ENCODE measurements at places on chromosomes 13 and 19. TPM values are rescaled to one million over a fixed set of nuclear protein-coding genes. Genes with fewer than 3 reads are reported as not detected.

The KLK15 gene
- not detected for polyA plus RNA-seq

The SLC5A5 gene
- polyA plus RNA-seq, result not detected

The MATK gene
- polyA plus RNA-seq, result 1.3 TPM

The PGLYRP1 gene
- 0.18 TPM for polyA plus RNA-seq

The ZNF578 gene
- polyA plus RNA-seq, result 2.0 TPM

- no peak for DNase-seq
Observed at GRCh38 chr19:12800466-12800770, 1.2 kb downstream of the PRDX2 start.

DNA sequence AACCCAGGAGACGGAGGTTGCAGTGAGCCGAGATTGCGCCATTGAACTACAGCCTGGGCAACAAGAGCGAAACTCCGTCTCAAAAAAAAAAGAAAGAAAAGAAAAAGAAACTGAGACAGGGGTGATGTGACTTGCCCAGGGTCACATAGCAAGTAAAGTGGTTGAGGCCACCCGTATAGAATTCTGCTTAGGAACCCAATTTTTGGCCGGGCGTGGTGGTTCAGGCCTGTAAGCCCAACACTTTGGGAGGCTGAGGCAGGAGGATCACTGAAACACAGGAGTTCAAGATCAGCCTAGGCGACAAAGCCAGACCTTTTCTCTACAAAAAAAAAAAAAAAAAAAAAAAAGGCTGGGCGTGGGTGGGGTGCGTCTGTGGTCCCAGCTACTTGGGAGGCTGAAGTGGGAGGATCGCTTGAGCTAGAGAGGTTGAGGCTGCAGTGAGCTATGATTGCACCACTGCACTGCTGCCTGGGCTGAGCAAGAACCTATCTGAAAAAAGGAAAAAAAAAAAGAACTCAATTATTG, 1.3 kb downstream of the SNRPA start:
- no peak for DNase-seq

DNA sequence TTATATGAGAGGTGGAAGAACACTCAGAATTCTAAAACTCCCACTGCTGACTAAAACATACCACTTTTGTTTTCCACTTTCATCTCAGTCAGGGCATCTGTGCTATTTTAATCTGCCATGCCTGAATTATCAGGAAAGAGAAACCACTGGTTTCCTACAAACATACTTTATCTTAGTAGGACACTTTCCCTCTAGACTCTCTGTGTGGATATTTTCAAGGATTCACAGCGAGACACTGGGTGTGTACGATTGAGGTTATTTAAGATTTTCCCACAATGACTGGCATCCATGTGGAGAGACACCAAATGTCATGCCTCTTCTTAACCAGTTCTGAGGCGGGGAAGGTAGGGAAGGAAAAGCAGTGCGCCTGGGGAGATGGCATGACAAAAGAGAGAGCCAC, 212.2 kb downstream of the ENOX1 start:
- no peak for DNase-seq

DNA sequence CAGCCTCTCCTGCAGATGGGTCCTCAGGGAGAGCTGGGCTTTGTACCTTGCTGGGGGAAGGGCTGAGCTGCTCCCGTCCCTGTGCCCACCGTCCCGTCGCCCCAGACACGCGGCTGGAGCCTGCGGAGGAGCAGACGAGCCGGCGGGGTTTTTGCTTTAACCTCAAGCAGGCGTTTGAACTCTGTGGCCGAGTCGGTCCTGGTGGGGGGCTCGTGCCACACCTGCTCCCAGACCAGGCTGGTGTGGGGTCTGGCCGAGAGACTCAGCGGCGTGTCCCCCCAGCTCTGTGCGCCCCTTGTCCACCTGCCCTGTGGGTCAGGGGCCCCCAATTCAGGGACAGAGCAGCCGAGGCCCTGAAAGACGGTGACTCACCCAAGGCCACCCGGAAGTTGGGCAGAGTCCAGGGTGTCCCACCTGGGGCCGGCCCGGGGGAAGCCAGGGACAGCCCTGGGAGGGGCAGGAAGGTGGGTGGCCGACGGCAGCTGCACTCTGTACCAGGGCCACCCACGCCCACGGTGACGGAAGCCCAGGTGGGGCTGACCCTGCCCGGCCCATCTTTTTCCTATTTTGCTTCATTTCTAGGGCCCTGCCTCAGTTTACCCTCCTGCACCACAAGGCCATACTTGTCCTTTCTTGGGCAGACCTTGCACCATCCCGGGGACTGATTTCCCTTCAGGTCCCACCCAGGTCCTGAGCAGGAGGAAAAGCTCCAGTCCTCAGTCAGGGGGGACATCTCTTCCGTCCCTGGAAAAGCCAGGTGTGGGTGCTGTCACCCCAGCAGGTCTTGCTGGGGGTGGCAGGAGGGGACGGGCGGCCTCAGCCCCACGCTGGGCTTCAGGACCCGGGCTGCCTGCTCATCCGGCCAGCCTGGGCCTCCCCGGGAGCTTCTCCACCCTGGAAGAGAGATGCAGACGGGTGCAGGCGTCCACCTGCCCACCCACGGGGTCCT, 5.3 kb downstream of the EFNA2 start:
- no peak for DNase-seq

GRCh38 chr13:33610438-33611120, 207.4 kb upstream of the RFC3 start:
- no peak for DNase-seq

DNA sequence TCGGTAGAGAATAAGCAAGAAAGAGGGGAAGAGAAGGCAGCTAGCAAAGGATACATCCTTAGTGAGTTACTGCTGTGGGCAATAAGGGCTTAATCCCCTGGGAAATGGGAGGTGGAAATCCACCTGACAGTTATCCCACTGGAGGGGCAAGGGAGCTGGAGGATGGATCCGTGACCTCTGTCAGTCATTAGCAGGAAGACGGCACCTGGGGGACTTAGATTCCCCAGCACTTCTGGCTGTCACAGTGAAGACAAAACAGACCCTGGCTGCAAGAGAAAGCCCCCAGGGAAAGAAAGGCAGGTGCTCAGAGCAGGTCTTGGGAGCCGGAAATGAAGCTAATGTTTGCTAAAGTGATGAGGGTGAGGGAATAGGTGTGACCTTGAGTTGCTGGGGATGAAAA, 70.4 kb upstream of the MRI1 start:
- DNase-seq, result no peak

GRCh38 chr13:39874331-39875053, 219.0 kb downstream of the COG6 start:
- DNase-seq, result no peak

DNA sequence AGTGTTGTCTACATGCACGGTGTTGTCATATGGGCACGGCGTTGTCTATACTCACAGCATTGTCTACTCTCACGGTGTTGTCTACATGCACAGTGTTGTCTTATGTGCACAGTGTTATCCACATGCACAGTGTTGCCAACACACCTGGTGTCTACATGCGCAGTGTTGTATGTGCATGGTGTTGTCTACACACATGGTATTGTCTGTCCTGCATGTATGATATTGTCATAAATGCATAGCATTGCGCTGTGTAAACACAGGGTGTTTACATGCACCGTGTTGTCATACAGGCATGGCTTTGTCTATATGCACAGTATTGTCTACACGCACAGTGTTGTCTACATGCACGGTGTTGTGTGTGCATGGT, 6.8 kb downstream of the ADPRHL1 start:
- DNase-seq, result no peak

DNA sequence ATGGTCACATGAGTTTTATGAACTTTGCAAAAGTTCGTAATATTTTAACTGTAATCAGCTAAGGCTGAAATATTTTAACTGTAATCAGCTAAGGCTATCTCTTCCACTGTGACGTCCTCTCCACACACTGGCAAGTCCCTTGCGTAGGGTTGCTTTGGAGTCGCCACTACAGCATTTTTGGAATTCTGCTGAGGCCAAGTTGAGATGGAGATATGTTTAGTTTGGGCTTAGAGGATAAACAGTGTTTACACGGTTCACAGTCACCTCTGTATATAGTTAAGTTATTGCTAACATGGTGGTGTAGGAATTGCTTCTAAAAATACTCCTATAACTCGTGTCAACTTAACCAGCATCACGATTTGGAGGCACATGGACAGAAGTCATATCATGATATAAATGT, 143.6 kb upstream of the SERP2 start:
- DNase-seq, result no peak

DNA sequence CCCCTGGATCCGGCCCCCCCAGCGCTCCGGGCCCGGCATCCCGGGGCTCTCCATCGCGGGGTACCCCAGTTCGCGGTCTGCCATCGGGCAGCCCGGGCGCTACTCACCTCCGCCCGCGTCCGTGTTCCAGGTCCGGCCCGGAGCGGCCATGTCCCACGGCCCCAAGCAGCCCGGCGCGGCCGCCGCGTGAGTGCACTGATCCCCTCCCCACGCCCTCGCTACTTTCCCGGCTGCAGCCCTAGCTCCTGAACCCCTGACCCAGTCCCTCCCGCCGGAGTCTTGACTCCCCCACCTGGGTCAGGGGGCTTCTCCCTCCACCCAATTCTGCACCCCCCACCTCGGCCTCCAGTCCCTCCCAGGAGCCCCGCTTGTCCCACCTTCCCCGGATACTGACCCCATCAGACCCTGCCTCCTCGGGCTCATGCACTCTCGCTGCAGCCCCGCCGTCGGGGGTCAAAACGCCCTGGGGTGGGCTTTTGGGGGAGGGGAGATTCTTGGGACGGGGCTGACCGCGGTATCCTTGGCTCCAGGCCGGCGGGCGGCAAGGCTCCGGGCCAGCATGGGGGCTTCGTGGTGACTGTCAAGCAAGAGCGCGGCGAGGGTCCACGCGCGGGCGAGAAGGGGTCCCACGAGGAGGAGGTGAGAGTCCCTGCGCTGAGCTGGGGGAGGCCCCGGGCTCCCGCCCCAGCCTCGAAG, 566 bp downstream of the HMG20B start:
- no peak for DNase-seq

DNA sequence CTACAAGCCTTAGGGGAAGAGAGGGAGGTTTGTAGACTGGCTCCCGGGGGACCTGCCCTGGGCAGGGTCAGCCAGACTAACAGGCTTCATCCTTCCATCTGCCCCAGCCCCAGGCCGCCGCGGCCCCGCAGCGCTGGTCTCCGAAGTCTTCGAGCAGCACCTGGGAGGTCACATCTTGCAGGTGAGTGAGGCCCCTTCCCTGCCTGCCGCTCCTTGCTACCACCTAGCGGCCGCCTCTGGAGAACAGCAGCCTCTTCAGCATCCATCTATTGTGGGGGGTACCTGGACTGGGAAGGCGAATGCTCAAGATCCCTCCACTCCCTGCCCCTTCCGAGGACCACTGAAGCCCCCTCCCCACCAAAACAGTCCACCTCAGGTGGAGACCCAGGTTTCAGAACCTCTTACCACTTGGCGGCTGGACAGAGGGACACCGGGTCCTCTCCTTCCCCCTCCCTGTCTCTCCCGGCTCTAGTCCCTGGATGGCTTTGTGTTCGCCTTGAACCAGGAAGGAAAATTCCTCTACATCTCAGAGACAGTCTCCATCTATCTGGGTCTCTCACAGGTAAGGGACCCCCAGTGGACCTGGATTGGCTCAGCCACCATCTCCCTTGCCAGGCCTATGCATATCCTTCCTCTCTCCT, 12.7 kb downstream of the NPAS1 start:
- DNase-seq, result no peak

- DNase-seq, result no peak
Observed at GRCh38 chr19:13303381-13304129, 153.3 kb downstream of the IER2 start.

DNA sequence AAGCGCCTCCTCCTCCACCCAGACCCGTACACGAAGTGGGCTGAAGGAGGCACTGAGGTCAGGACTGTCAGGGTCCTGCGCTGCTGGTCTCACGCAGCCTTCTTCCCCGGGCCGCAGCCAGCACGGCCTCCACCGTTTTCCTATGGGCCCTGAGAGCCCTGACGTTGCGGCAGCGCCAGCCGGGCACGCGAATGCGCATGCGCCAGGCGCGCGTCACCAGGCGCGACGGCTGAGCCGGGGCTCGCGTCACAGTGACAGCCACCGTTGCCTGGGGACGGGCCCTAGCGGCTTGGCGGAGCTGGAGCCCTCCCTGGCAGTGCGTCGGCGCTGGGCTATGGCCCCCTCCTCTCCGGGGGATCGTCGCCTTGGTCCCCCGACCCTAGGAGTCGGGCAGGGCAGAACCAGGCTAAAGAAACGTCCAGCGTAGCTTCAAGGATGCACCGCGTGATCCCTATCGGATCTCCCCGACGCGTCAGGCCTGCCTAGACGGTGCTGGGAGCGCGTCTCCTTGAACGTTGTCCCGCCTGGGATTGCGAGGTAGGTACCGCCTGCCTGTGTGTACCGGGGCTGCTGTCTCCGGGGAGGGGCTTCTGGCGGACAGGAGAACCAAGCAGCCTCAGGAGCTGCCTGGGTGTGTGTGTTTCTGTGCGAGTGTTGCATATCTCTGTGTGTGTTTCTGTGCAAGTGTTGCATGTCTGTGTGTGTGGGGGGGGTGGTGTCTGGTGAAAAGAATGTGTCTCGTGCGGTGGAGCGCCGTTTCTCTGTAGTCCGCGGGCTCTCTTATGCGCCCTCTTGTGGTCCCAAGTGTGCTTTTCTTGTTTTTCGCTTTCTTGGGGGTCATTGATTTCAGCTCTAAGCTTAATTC, 43.2 kb downstream of the ZNF571 start:
- DNase-seq, result no peak

DNA sequence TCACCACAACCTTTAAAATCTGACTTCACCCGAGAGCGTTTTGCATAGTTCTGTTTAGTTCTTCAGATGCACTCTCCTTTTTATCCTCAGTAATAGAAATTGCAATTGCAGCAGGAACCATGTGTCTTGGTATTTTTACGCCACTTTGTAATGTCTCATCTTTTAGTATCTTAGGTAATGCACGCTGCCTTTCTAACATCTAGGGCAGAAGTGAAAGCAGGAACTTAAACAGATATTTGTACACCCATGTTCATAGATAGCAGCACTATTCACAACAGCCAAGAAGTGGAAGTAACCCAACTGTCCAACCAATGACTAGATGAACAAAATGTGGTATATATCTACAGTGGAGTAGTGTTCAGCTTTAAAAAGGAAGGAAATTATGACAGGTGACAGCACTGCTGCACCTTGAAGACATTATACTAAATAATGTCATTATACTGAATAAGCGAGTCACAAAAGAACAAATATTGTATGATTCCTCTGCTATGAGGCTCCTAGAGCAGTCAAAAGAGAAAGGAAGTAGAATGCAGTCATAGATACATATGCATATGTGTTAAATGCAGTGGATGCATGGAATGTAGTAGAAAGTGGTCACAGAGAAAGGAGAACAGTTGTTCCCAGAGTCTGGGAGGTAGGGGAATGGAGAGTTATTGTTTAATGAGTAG, 105.9 kb upstream of the GJB6 start:
- no peak for DNase-seq

DNA sequence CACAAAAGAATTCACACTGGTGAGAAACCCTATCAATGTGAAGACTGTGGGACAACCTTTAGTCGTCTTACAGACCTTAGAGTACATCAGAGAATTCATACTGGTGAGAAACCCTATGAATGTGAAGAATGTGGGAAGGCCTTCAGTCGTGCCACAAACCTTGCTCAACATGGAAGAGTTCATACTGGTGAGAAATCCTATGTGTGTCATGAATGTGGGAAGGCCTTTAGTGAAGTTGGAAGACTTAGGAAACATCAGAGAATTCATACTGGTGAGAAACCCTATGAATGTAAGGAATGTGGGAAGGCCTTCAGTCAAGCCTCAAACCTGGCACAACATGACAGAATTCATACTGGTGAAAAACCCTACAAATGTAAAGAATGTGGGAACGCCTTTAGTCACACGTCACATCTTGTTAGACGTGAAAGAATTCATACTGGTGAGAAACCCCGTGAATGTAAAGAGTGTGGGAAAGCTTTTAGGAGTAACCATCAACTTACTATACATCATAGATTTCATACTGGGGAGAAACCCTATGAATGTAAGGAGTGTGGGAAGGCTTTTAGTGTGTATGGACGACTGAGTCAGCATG, 24.0 kb upstream of the ZNF573 start:
- DNase-seq, result no peak

- peak; percentile 11 for DNase-seq
Observed at GRCh38 chr19:35352448-35353304, 5.0 kb downstream of the FFAR1 start.
